ENCODE measurements at places on chromosomes 16 and 17.
A peak's percentile ranks its signal among the peaks of the same experiment; 100 is the strongest.

- peaks cover 13% of the 10 kb centered on the region for H3K4me1 ChIP-seq
- H3K27me3 ChIP-seq: peaks cover 23% of the 10 kb centered on the region
- peak overlapping the region; percentile 95 for H3K27ac ChIP-seq
- H3K4me3 ChIP-seq: peak overlapping the region; percentile 65
Observed at GRCh38 chr17:74432766-74433391, 991 bp downstream of the GPRC5C start.

GRCh38 chr17:74444406-74444805 lies 12.5 kb downstream of the GPRC5C start:
- peaks cover 53% of the 10 kb centered on the region for H3K4me1 ChIP-seq
- H3K36me3 ChIP-seq: peaks cover 7% of the 10 kb centered on the region
- H3K27ac ChIP-seq: peak overlapping the region; percentile 86
- H3K27me3 ChIP-seq: no peaks in the 10 kb centered on the region
- no peak overlapping the region for H3K4me3 ChIP-seq

- H3K4me3 ChIP-seq: no peak overlapping the region
- H3K27ac ChIP-seq: no peak overlapping the region
- peaks cover 30% of the 10 kb centered on the region for H3K36me3 ChIP-seq
- peaks cover 7% of the 10 kb centered on the region for H3K4me1 ChIP-seq
- H3K27me3 ChIP-seq: no peaks in the 10 kb centered on the region
Observed at GRCh38 chr17:45438931-45439610, 6.4 kb upstream of the ARHGAP27 start.

GRCh38 chr17:1562176-1562643 lies 382 bp downstream of the PITPNA start:
- DNase-seq: peak; percentile 87
- peak overlapping the region; percentile 78 for H3K4me3 ChIP-seq
- H3K27ac ChIP-seq: peak overlapping the region; percentile 83
- H3K4me1 ChIP-seq: peaks cover 35% of the 10 kb centered on the region

- DNase-seq: peak; percentile 4
- H3K4me1 ChIP-seq: no peaks in the 10 kb centered on the region
- no peaks in the 10 kb centered on the region for H3K27me3 ChIP-seq
Observed at GRCh38 chr16:75527825-75528299, 8.0 kb downstream of the CHST5 start.

DNA sequence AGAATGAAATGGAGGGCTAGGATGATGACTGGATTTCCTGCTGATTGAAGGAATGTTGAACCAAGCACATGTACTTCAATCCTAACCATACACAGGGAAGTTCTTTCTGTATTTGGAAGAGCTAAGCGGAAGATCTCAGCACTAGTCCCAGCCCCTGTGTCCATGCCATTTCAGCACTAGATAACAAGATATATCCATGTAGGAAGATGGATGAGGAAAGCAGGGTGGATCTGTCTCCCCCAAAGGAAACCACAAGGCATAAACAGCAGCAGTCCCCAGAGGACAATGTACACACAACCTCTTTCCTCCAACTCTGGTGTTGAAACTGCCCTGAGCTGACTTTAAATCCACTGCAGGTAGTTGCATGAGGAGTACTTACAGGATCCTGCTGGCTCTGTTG lies 75.1 kb downstream of the GRIN2A start:
- H3K4me3 ChIP-seq: no peak overlapping the region
- no peaks in the 10 kb centered on the region for H3K4me1 ChIP-seq
- no peak for DNase-seq
- no peak overlapping the region for H3K27ac ChIP-seq
- H3K27me3 ChIP-seq: no peaks in the 10 kb centered on the region
